Omental fat pad (tissue), 4 donors: ENCODE measurements at places on chromosomes 12 and 14. TPM values are rescaled to one million over a fixed set of nuclear protein-coding genes. Genes with fewer than 3 reads are reported as not detected.

The MYL2 gene
- total RNA-seq = not detected

The OR4E2 gene
- not detected for total RNA-seq

DNA sequence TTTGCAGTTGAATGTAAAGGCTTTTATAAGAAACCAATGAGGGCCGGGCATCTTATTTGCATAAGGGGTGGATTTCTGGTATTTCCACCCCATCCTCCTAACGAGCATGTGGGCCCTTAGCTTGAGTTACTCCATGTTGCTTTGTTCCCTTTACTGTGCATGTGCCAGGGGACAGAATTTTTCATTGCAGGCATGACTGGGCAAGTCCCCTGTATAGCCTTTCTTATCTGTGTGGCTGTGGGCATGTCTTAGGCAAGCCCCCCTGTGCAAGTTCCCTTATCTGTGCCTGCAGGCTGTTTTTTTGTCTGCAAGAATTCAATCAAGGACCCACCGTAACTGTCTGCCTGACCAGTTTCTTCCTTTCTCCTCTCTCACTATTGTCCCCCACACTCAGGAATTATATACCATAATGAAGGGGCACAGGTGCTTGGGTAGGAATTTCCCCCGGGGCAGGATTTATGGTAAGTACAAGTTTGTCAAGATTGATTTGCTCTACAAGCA, 152.2 kb upstream of the CNOT2 start:
- no peak for DNase-seq

GRCh38 chr12:65655074-65655493, 169.2 kb upstream of the HMGA2 start:
- DNase-seq = no peak

The TAS2R7 gene
- not detected for total RNA-seq

- DNase-seq = no peak
Observed at GRCh38 chr12:62737615-62738014, 197.3 kb downstream of the PPM1H start.

GRCh38 chr12:28611115-28611435, 420.8 kb downstream of the CCDC91 start:
- DNase-seq = no peak

- DNase-seq = no peak
Observed at GRCh38 chr12:25248732-25249131, 2.0 kb downstream of the KRAS start.

The PRR4 gene
- total RNA-seq = 1.9 TPM

DNA sequence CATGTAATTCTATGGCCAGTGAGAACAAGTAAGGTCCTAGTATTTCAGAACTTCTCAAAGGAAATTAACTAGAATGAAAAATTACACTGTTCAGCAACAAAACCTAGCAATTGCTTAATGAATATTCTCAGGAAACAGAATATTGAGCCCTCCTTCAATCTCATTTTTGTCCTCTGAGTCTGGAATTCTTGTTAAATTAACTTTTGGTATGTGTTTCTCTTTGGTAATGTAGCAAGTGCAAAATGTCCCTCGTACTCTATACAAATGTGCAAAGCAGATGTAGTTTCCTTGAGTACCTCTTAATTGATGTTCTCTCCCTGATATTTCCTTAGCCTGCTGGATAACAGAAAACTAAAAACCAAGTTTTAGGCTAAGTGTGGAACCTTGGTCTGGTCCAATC, 190.8 kb upstream of the CNOT2 start:
- DNase-seq = no peak

DNA sequence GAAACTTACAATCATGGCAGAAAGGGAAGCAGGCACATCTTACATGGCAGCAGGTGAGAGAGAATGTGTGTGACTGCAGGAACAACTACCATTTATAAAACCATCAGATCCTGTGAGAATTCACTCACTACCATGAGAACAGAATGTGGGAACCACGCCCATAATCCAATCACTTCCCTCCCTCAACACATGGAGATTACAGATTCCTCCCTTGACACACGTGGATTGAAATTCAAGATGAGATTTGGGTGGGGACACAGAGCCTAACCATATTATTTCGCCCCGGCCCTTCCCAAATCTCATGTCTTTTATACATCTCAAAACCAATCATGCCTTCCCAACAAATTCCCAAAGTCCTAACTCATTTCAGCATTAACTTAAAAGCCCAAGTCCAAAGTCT, 203.6 kb downstream of the C12orf75 start:
- no peak for DNase-seq

The POTEM gene
- total RNA-seq = not detected
